ENCODE measurements at places on chromosomes 5 and 9. TPM values are rescaled to one million over a fixed set of nuclear protein-coding genes. Genes with fewer than 3 reads are reported as not detected.

Gene TMEM252
- not detected for total RNA-seq

Gene IGFBPL1
- total RNA-seq: 2.8 TPM

Gene CDC25C
- 16.9 TPM for total RNA-seq

Gene ZDHHC11B
- not detected for total RNA-seq

Gene NR5A1
- total RNA-seq: not detected

Gene OLFML2A
- 6.2 TPM for total RNA-seq

DNA sequence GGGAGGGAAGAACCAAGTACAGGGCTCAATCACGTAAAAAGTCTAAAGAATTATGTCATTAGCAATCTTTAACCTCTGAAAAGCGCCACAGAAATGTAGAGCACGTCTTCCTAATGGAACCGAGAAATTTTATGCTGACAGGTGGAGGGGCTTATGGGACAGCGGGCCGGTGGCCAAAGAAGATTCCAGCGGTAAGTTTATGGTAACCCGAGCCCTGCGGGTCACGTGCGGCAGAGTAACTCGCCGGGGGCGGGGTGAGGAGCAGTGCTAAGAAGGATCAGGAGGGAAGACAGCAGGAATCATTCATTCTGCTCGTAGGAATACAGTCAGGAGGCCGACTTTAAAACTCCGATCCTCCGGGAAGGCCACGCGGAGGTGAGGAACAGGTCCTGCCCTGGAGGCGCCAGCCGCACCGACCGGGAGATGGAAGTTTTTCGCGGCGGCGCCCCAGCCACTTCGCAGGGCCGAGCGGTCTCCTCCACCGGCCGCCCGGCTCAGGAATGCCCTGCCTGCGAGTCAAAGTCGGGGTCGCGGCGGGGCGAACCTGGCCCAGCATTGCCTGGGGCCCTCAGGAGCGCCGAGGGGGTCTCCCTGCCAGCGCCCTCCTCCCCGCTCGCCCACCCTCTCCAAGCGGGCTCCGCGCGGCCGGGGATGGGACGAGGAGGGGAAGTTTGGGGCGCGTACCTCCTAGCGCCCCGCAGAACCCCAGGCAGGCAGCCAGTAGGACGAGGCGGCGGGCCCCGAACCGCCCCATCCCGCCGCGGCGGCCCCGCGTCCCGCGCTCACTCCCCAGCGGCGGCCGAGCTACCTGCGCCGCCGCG is 101.8 kb downstream of the ESM1 start:
- DNase-seq: peak; percentile 89

DNA sequence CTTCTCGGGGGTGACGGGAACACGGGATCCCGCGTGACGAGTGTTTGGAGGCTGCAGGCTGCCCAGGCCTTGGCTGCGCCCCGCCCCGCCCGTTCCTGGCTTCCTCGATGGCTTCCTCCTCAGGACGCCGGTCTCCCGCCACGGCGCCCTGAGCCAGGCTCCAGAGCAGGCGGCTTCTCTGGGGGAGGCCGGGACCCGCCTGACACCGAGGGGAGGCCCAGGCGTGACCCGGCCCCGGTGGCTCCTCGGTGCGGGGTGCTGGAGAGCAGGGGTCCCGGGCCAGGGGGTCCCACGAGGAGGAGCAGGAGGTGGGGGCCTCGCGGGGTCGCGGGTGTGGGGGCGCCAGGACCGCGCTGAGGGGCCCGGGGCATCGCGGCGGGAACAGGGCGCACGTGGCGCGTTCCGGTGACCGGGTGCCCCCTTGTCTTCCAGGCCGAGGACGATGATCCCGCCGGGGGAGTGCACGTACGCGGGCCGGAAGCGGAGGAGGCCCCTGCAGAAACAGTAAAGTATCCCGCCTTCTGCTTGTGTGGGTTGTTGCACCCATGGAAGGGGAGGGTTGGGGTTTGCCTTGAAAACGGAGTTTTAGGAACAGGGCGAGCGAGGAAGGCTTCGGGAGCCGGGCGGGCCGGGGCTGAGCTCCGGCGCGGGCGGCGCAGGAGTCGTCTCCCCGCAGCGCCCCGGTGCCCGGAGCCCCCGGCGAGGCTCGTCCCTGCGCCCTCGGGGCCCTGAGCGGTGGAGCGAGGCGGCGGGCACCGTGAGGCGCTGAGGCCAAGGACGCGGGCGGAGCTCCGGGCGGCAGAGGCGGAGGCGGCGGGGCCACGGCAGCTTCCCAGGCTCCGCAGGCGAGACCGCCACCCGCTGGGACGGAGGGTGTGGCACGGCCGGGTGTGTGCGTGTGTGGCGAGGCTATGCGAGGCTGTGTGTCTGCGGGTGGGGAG is 22.2 kb downstream of the AHRR start:
- peak; percentile 30 for DNase-seq

- no peak for DNase-seq
These were observed 25.0 kb downstream of the TNFSF8 start for GRCh38 chr9:114905170-114905940.

DNA sequence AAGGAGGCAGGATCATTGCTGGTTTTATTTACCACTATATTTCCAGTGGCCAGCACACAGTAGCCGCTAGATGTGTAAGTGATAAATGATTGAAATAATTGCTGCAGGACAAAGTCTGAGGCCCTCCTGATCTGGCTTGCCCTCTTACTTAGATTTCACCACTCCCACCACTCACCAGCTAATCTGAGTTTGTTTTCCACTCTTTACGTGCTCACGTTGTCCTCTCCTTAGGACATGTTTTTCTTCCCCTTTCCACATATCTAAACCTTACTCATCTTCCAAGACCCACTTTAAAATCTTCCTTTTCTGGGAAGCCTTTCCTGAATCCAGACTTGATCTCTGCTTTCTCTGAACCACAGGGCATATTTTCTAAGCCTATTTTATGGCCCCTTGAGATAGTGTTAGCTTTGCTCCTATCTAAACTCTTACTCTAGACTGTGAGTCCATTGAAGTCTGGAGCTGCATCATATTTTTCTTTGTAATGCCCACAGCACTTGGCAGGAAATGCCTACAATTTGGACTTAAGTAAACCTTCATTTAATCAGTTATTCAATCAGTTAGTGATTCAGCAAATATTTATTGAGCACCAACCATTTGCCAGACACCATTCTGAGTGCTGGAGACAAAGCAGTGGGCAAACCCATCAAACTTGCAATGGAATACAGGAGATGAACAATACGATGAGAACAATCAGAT is 2.4 kb downstream of the TLR4 start:
- no peak for DNase-seq

DNA sequence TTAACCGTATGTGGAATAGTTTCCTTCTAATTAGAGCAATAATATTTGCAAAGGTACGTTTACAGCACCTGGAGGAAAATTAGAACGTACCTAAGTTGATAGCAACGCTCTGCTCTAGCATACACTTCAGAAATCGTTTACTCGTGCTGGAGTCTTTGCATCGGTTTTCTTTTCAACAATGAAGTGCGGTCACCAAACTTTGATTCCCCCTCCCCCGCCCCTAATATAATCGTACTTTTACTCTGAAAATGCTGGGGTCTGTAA is 506 bp downstream of the ADAMTS19 start:
- no peak for DNase-seq

DNA sequence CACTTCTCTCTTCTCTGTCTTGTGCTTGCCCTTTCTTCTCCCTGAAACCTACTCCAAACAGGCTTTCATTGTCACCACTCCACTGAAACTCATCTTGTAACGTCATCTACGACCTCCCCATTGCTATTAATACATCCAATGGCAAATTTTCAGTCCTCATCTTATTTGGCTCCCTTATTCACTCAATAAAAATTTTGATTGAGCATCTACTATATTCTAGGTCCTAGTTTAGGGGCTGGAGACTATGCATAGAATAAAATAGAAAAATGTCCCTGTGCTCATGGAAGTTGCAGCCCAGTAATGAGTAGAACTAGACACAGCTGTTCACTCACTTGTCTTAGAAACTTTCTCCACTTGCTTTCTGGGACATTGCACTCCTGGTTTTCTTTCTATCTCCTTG is 24.9 kb upstream of the FSTL4 start:
- no peak for DNase-seq

GRCh38 chr9:98881836-98882568 is 61.7 kb upstream of the COL15A1 start:
- DNase-seq: no peak

GRCh38 chr5:139378941-139379361 is 4.1 kb downstream of the SLC23A1 start:
- DNase-seq: no peak

DNA sequence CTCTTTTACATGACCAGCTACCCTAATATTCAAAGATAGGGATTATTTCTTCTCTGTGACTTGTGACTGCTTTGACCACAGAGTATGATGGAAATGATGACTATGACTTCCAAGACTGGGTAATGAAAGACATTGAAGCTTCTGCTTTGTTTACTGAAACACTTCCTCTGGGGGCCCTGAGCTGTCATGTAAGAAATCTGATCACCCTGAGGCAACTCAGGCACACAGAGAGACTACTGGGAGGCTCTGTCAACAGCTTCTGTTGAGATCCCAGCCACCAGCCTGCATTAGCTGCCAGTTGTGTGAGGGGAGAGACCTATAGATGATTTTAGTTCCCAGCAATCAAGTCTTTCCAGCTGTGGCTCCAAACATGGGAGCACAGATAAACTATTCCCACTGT is 76.5 kb downstream of the KCTD16 start:
- peak; percentile 36 for DNase-seq

DNA sequence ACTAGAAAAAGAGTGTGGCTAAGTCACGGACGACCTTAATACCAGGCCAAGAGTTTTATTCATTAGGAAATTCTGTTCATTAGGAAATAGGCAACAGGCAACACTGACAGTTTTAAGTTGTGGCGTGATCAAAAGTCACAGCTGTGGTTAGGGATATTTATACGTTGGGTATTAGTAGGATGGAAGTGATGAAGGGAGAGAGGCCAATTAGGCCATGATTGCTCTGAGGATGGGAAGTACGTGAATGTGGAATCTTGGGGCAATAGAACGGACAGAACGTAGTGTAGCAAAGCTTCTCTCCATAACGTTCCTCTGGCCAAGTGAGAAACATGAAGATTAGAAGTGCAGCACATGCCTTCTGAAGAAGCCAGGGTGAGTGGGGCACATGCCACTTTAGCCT is 290.1 kb upstream of the ZNF608 start:
- DNase-seq: no peak

DNA sequence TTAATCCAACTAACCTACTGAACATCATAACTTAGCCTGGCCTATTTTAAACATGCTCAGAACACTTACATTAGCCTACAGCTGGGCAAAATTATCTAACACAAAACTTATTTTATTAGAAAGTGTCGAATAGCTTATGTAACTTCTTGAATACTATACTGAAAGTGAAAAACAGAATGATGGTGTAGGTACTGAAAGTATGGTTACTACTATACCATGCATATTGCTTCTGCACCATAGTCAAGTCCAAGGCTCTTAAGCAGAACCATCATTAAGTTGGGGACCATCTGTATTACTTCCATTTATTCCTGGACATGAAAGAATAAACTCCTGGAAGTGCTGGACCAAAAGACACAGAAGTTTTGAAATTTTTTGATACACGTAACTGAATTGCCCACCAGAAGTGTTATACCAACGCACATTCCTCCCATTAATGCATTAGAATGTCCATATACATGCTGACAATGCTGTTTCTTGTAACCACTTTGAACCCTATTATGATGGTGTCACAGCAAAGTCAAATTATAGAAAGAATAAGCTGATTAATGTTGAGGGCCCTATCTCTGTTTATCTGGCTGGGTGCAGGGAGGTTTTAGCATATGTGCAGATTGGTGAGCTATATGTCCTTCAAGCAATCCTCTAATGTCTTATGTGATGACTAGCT is 375.7 kb downstream of the ACTL7B start:
- no peak for DNase-seq

DNA sequence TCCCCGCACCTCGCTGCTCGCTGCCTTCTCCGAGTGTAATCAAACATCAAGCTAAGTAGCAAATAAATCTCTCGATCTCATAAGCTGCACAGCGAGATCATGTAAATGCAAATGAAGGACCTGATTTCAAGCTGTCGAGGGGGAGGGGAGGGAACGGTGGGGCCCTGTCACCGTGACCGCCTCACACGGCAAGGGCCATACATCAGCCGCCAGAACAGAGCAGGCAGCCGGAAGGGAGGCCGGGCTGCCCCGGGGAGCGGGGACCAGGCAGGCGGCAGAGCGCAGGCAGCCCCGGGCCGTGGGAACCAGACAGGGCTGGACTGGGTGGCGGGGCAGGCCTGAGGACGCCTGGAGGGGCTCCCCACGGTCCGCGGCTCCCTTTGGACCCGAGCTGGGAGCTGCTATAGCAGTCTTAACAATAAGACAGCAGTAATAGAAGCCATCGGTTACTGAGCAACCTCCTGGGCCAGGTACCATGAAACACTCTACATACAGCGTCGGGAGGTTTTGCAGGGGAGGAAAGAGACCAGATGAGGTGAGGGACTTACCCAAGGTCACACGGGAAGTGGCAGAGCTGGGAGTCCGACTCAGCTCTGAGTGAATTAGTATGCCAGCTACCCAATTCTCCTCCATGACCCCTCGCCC is 76.8 kb downstream of the CFAP77 start:
- DNase-seq: no peak

DNA sequence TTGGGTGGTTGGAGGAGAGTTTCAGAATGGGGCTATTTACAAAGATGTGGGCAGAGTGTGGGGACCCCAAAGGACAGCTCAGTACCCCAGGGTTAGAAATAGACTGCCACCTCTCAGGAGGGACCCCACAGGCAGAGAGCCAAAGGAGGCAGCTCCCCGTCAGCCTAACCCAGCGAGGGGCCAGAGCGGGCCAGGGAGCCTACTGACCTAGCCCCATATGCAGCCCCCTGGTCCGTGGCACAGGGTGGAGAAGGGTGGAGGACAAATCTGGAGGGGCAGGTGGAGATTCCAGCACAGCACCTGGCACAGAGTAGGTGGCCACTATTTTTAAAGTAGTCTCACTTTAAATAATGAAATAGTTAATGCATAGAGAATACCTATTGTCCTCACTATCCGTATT is 67.2 kb upstream of the ANGPTL2 start:
- DNase-seq: no peak

DNA sequence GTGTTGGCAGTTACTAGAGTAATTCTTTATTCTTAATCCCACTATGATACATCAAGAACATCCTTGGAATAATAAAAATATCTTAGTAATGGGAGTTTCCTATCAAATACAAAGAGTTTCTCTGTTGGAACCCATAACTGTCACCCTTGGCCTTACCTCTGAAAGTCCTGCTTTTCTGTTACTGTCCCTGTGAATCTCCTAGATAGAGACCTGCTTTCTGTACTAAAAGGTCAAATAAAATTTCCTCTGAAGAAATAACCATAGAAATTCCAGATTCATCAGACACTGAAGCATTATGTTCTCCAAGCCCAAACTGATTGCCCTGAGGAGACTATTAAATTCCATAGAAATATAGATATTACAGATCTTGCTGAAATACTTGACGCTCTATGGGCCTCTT is 63.0 kb downstream of the KCNV2 start:
- no peak for DNase-seq

All from LHCN-M2 (cell line).